ENCODE measurements at places on chromosomes 5 and 9.

GRCh38 chr5:1796371-1797102 lies 3.1 kb downstream of the MRPL36 start:
- DNase-seq: no peak

- no peak for DNase-seq
These were observed 8.9 kb downstream of the ATG10 start for GRCh38 chr5:81980598-81981260.

DNA sequence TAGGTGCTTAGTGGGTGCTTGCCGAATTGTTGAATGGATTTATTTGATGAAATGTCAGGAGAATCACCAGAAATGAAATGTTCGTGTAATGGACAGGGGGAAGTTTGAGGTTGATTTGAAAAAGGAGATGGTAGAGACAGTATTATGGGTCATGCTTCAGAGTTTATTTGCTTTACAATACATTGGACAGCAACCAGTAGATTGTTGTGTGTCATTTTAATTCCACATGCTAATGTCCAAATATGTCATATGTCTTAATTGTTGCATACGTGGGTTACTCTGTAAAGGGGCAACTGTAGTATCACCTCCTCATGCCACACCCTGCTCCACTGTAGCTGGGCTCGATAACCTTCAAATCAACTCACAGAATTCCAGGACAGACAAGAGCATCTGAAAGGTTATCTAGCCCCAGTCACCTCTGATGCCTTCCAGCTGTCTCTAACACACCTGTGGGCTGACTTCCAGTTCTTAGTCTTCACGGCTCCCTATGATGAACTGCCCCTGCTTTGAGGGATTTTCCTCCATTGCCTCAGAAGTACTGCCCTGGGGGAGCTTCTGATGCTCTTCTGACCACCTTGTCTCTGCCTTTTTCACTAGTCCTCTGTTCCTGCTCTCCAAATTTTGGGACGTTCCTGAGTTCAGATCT lies 1.7 kb downstream of the PDCD1LG2 start:
- no peak for DNase-seq

DNA sequence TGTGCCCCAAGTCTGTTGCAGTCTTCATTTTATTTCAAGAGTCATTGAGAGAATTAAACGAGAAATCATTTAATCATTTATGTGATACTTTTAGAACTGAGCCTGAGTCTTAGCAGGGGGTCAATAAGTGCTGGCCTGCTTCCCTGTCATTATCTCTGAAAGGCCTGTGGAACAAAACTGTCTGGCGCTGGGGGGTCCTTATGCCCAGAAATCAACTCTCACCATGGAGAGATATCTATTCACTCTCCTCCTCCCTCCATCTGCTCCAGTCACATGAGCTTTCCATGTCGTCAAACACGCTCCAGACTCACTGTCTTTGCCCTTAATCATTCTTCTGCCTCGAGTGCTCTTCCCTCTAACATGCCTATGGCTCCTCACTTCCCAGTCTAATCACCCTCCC lies 136.8 kb downstream of the ESM1 start:
- DNase-seq: no peak

GRCh38 chr9:114087721-114088120 lies 9.6 kb upstream of the AMBP start:
- no peak for DNase-seq
